ENCODE measurements at places on chromosomes 12 and 14.
A peak's percentile ranks its signal among the peaks of the same experiment; 100 is the strongest.

DNA sequence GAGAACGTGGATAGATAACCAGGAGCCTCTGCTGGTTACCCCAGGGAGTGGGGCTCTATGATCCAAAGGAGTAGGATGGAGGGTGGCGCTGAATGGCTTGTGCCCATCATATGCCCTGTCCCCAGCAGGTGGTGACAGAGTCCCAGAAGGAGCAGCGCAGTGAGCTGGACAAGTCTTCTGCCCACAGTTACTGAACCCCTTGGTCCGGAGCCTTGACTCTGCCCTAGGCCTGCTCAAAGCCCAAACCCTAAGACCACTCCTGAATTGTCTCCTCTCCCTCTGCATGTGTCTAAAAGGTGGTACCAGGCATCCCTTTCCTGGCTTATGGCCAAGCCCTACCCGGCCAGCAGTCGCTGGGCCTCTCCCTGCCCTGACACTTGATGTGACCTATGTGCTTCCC, 3.2 kb downstream of the PRPH start:
- peak; percentile 41 for DNase-seq

DNA sequence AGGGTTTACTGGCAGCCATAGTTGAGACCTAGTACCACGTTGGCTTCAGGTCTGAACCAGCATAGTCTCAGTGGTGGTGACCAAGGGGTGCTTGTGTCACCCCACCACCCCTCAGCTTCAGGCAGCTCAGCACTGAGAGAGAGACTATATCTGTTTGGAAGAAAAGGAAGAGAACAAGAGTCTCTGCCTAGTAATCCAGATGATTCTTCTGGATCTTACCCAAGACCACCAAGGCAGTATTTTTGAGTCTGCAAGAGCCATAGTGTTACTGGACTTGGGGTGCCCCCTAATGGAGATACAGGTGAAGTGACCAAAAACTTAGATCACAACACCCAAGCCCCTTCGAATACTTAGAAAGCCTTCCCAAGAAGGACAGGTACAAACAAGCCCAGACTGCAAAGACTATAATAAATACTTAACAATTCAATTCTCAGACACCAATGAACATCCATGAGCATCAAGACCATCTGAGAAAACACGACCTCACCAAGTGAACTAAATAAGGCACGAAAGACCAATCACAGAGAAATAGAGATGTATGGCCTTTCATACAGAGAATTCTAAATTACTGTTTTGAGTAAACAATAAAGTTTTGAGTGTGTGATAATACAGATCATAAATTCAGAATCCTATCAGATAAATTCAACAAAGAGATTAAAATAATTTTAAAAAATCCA, 107.0 kb downstream of the HELB start:
- peak; percentile 60 for DNase-seq

DNA sequence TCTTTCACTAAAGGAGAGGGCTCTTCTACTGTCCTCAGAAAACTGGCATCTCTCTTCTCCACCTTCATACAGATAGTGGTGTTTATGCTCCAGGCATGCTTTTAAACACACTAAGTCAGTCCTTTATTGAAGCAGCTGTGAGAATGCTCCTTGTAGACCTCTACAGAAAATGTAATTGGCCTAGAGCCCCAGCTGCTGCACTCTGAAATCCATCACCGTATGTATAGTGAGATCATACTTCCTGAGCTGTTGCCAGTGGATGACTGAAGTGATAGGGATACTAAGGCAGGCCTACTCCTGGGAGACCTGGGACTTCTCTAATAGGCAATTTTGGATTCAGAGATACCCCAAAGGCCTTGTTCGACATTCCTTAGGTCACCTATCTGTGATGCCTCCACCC, 535.4 kb downstream of the RPS29 start:
- DNase-seq: no peak

- DNase-seq: no peak
Observed at GRCh38 chr14:32576977-32577376, 247.9 kb downstream of the AKAP6 start.

DNA sequence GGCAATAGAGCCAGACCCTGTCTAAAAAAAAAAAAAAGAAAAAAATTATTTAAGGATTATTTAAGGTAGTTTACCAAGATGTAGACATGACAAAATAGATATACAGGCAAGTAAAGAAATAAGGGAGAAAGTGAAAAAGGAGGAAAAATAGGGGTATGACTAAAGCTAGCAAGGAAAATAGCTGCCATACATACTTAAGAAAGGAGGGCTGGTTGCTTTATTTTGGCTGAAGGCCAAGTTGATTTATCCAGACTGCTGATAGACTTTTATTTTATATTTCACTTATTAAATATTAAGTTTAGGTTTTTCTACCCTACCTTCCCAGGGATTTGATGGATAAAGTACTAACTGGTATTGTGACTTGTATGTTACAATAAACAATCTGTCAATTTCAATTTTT, 8.3 kb upstream of the AEBP2 start:
- no peak for DNase-seq

GRCh38 chr12:17333287-17333686, 727.3 kb upstream of the LMO3 start:
- no peak for DNase-seq

GRCh38 chr12:124727922-124728321, 135.7 kb downstream of the SCARB1 start:
- no peak for DNase-seq

GRCh38 chr12:131047789-131048610, 94.3 kb downstream of the ADGRD1 start:
- no peak for DNase-seq

DNA sequence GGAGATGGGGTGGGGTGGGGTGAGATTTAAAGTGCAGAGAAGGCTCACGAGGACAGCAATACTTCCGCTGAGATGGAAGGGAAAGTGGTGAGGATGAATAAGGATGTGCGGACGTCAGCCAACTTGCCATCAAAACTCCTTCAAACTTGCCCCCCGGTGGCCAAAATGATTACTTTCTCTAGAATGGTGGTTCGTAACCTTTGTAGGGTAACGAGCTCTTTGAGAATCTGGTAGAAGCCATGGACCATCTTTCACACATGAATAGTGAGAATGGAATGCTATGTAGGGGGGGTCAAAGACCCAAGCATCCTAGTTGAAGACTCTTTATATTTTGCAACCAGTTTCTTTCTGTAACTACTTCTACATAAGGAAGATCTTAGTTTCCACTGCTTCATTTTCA, 245.9 kb upstream of the DDHD1 start:
- no peak for DNase-seq

DNA sequence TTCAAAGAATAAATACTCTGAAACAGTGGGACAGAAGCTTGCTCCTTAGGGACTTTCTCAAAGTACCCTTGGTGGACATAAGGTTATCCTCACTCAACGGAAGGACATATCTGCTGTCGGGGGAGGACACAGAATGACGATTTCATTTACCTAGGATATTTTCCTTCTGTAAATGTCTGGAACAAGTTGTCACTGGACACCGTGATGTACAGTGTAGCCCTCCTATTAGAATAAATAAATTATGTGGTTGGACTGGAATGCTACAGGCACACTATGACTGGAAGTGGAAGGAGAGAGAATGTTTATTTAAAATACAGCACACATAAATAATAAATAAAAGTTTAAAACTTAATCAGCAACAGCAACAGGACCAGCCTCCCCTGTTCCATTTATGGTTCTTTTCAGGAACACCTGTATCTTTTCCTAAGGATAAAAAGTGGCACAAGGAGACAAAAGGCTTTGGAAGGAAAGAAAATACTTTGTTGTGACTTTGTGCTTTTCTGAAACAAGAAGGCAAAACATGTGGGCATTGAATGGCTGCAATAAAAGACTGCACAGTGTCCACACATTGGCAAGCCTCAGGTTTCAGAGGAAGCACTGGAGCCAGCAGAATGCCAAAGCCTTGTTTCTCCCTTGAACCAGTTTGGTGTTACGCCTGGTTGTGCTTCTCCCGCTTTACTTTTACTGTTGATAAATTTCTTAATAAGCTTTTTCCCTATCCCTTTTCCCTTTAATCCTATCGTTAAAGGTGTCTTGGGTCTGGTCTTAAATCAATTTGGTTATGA, 36.8 kb downstream of the FGD4 start:
- no peak for DNase-seq

- no peak for DNase-seq
Observed at GRCh38 chr12:22803725-22804124, 178.8 kb downstream of the ETNK1 start.

- no peak for DNase-seq
Observed at GRCh38 chr12:91889910-91890309, 255.7 kb downstream of the BTG1 start.

DNA sequence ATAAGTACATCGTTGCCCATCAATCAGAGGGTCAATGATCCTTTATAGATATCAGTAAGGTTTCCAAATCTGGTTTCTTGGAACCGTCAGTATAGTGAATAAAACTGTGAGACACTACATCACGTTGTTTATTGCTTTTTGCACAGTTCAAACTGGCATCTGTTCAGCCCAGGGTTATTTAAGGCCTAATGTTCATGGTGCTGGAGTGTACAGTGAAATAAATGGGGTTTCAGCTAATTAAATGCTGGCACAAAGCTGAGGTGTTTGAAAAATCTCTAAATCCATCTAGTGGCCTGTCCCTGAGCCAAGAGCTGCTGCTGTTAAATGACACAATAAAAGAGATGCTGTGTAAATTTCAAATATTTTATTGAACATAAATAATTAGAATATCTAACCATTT, 69.9 kb downstream of the RPS29 start:
- no peak for DNase-seq

- no peak for DNase-seq
Observed at GRCh38 chr12:12387501-12387900, 30.6 kb downstream of the BORCS5 start.

- no peak for DNase-seq
Observed at GRCh38 chr14:59868021-59868420, 2.6 kb downstream of the RTN1 start.

DNA sequence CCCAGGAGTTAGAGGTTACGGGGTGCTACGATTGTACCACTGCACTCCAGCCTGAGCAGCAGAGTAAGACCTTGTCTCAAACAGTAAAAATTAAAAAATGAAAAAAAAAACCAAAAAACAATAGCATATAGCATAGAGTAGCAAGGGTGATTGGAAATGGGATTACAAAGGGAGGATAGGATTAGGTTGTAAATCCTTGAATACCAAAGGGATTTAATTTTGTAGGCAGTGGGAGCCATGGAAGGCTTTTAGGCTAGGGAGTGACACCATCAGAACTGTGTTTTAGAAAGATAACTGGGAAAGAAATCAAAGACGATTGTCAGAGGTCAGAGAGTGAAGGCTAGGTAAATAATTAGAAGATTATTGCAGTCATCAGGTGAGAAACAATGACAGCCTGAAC, 2.8 kb upstream of the SGPP1 start:
- no peak for DNase-seq

DNA sequence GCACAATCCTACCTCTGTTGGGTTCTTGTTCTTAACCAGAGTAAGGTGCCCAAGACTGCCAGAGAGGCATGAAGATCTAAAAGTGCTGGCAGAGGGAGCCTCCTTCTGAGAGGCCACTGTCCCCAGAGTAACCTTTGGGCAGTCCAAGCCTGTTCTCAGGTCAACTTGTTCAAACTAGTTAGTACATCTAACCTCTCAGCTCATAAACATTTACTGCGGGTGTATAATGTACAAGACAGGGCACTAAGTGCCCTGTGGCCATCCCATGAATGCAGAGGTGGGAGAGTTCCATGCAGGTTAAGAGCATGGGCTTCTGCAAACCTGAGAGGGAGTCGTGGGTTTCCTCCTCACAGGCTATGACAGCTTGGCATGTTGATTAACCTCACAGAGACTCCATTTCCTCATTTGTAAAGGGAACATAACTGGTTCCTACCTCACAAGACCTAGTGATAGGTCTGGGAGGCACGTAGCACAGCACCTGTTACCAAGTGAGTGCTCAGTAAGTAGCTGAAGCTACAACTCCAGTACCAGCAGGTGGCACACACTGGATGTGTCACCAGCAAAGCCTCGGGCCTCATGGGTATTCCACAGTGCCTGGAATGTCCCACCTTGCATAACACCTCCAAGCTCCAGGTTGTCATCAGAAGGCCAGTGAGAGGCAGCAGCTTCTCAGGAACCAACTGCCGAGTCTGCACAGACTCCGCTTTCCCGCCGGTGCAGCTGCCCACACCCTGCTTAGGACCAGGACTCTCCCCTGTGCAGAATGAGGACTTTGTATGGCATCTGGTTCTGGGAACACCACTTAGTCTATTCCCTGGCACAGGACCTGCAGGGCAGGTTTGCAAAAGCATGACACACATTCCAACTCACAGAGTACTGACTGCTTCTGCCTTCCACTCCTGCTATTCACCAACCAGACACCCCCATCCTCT, 4.4 kb downstream of the VDR start:
- no peak for DNase-seq

DNA sequence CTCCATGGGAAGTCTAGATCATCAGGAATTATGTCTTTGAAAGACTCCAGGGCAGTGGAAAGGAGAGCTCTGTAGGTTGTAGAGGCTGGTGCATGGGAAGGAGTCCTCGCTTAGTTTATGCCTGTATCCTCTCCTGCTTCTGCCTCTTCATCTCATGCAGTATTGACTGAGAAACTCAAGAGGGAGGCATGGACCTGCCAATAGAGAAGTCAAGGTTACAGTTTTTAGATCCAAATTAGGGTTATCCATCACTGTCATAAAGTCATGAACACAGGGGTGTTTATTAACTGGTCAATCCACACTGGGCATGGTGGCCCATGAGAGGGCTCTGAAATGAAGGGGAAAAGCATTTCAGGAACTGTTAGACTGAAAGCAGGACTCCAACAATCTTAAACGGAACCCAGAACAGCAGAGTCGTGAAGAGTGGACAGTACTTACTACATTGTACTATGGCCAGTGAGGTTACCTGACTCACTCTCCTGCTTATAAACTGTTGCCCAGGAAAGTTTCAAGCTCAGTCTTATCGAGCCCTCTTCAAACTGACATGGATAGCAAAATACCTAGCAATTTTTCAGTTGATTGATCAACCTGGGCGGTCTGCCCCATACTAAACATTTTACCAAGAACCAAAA, 30.1 kb upstream of the DHRS7 start:
- DNase-seq: no peak

- DNase-seq: no peak
Observed at GRCh38 chr14:77593501-77593961, 22.9 kb downstream of the SPTLC2 start.

DNA sequence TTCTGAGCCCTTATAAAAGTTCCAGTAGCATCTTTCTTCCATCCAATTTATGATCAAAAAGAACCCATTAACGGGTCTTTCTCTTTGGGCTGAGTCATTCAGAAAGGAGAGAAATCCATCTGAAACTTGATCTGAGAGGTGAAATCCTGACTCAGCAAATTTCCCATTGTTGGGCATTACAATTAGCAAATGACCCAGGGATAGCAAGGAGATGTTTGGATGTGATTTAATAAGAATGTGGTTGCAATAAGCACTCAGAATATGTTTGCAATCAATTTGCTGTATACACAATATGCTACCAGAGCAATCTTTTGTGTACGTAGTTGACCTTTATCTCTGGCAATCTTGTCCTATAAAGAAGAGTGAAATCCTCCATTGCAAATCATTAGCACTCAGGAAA, 122.7 kb downstream of the CCDC60 start:
- no peak for DNase-seq

Data from activated CD8-positive, alpha-beta T cell treated with anti-CD3 and anti-CD28 coated beads for 36 hours (primary cell).